A549 treated with Mapracorat at 1 μM for 4 hours (cell line): ENCODE measurements at places on chromosomes 12 and 14. TPM values are rescaled to one million over a fixed set of nuclear protein-coding genes. Genes with fewer than 3 reads are reported as not detected.

Gene MARK3
- total RNA-seq = 52.4 to 59.7 TPM (median 54.7 TPM) in 5 replicates

Gene OTUB2
- total RNA-seq = 2.5 to 3.6 TPM (median 3.0 TPM) in 5 replicates

Gene FOXG1
- 0.13 to 0.23 TPM (median 0.15 TPM) in 5 replicates for total RNA-seq

Gene GPR68
- total RNA-seq = 0.13 to 0.24 TPM (median 0.13 TPM) in 5 replicates

Gene IFNG-AS1
- not detected in 5 replicates for total RNA-seq

Gene PRPF40B
- total RNA-seq = 4.5 to 7.4 TPM (median 6.5 TPM) in 5 replicates

Gene EPYC
- total RNA-seq = not detected in 5 replicates

Gene ACSS3
- total RNA-seq = not detected in 5 replicates

Gene CD4
- not detected in 5 replicates for total RNA-seq

Gene RD3L
- total RNA-seq = not detected in 5 replicates

Gene OR6C68
- total RNA-seq = not detected in 5 replicates

Gene KERA
- not detected in 5 replicates for total RNA-seq

Gene HSP90B1
- 533 to 634 TPM (median 575 TPM) in 5 replicates for total RNA-seq

Gene C14orf180
- total RNA-seq = not detected in 5 replicates

Gene OXA1L
- 154 to 166 TPM (median 161 TPM) in 5 replicates for total RNA-seq

Gene TAS2R10
- total RNA-seq = 0.22 TPM in 1 of 5 replicates, not detected in the others

Gene KRT80
- total RNA-seq = 38.9 to 58.0 TPM (median 46.2 TPM) in 5 replicates

Gene MDM1
- total RNA-seq = 5.7 to 7.7 TPM (median 6.7 TPM) in 5 replicates

Gene KRT77
- not detected in 5 replicates for total RNA-seq

Gene RAP1B
- total RNA-seq = 166 to 230 TPM (median 184 TPM) in 5 replicates

Gene LRP6
- 11.2 to 22.9 TPM (median 16.2 TPM) in 5 replicates for total RNA-seq
